Uterine smooth muscle cell (primary cell): ENCODE measurements at places on chromosomes 2 and 18. TPM values are rescaled to one million over a fixed set of nuclear protein-coding genes. Genes with fewer than 3 reads are reported as not detected.

FTCDNL1 gene
- total RNA-seq, result 1.3 and 4.1 TPM in 2 replicates

FNDC4 gene
- 15.6 and 16.6 TPM in 2 replicates for total RNA-seq

PMAIP1 gene
- 67.4 and 71.5 TPM in 2 replicates for total RNA-seq

FAM237A gene
- total RNA-seq, result not detected in 2 replicates

ASB3 gene
- 33.0 and 34.0 TPM in 2 replicates for total RNA-seq

ALPP gene
- not detected in 2 replicates for total RNA-seq

TMEM17 gene
- total RNA-seq, result 1.6 and 2.0 TPM in 2 replicates

LHCGR gene
- total RNA-seq, result not detected in 2 replicates

UPP2 gene
- not detected in 2 replicates for total RNA-seq

HAT1 gene
- 38.6 and 84.0 TPM in 2 replicates for total RNA-seq

DGUOK gene
- 52.6 and 55.7 TPM in 2 replicates for total RNA-seq

UGT1A4 gene
- total RNA-seq, result not detected in 2 replicates

CD28 gene
- total RNA-seq, result not detected in 2 replicates

RGPD4 gene
- not detected in 2 replicates for total RNA-seq

NOSTRIN gene
- total RNA-seq, result 0.11 and 0.12 TPM in 2 replicates

PRSS56 gene
- total RNA-seq, result not detected in 2 replicates

ABCB11 gene
- total RNA-seq, result not detected in 2 replicates

GDF7 gene
- 4.0 and 4.1 TPM in 2 replicates for total RNA-seq

SLC5A7 gene
- not detected in 2 replicates for total RNA-seq

CFC1 gene
- not detected in 2 replicates for total RNA-seq

CTNNA2 gene
- 0.11 TPM in 1 of 2 replicates, not detected in the other for total RNA-seq

TRPM8 gene
- 0.12 TPM in 1 of 2 replicates, not detected in the other for total RNA-seq

SKOR2 gene
- total RNA-seq, result not detected in 2 replicates

FAM228A gene
- total RNA-seq, result under 0.01 and 0.11 TPM in 2 replicates

GPR39 gene
- total RNA-seq, result 3.1 and 7.6 TPM in 2 replicates

TUBB8B gene
- total RNA-seq, result not detected in 2 replicates

CIB4 gene
- not detected in 2 replicates for total RNA-seq
